ENCODE measurements at places on chromosomes 2 and 18.

DNA sequence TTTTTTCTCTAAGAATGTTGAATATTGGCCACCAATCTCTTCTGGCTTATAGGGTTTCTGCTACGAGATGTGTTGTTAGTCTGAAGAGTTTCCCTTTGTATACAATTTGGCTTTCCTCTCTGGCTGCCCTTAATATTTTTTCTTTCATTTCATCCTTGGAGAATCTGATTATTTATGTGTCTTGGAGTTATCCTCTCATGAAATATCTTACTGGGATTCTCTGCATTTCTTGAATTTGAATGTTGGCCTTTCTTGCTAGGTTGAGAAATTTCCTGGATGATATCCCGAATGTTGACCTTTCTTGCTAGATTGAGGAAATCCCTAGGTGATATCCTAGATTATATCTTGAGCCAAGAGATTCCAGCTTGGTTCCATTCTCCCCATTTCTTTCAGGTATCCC is 125.6 kb downstream of the SLC5A7 start:
- DNase-seq = no peak

DNA sequence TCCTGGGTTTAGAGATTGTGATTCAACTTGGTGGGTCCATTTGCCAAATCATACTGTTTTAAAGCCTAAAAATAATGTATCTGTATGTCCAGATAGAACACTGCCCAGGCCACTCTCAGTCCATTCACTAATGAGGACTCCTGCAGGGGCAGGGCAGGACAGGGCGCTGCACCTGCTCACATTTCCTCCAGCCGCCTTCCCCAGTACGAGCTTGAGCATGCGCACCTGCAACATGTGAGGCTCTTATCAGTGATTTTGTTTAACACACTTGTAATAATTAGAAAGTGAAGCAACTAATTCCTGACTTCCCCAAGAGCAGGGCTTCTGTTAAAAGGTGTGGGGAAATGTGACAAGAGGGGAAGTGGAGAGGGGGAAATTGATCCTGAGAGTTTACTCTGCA is 89.7 kb downstream of the AFF3 start:
- DNase-seq = no peak

DNA sequence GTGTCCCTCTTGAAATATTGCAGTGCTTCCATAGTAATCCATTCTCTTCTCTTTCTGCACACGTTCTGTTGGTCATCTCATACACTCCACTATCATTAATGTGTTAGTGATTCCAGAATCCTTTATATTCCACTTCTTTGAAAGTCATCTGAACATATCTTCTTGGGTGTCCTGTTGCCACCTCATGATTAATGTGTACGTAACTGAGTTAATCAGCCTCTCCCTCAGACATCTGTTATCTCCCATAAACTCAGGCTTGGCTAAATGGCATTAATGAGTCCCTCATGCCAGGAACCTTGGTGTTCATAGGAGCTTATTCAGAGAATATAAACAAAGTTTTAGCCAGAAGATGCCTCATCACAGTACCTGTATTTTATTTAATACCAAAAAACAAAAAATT is 126.4 kb downstream of the NCOA1 start:
- DNase-seq = no peak

GRCh38 chr2:112142525-112143078 is 4.4 kb downstream of the FBLN7 start:
- DNase-seq = no peak

GRCh38 chr2:231717281-231718171 is 9.2 kb downstream of the PTMA start:
- DNase-seq = no peak

DNA sequence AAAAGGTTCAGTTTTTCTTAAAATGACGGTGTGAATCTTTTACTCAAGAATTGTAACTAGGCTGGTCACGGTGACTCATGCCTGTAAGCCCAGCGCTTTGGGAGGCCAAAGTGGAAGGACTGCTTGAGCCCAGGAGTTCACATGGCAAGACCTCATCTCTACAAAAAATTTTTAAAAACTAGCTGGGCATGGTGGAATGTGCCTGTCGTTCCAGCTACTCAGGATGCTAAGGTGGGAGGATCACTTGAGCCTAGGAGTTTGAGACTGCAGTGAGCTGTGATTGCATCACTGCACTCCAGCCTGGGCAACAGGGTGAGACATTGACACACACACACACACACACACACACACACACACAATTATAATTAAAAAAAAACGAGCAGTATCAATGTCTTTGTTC is 369.8 kb downstream of the DPP10 start:
- no peak for DNase-seq

DNA sequence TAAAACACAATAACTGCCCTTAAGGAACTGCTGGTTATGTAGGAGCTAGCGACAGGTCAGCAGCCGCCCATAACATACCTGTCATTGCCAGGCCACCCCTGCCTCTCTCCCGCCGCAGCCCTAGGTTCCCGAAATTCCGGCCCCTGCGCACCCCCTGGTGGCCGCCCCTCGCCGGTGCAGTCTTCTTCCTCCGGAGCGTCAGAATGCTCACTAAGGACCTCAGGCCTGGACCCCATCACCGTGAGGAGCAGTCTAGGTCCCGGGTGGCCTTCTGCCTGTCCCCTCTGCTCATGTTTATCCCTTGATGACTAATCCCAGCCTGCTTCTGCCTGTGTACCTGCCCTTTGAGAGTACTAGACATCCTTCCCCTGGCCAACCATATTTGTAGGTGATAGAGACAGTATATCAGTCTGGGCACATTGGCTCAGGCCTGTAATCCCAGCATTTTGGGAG is 115.7 kb upstream of the SLC1A4 start:
- peak; percentile 75 for DNase-seq

DNA sequence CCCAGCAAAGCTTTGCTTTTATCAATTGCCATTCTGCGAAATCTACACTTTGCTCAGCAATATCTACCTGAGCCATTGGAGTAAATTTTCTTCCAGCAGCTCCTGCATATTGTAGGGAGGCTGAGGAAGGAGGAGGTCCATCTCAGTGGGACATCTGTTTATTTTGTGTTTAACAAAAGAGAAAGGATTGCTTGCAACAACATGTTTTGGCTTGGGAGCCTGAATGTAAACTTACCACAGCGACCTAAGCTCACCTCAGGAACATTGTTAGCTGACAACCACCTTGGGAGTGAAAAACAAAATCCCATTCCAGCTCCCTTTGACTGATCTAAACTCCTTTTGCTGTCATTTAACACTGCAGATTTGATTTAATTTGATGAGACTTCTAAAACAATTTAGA is 356.1 kb downstream of the SS18 start:
- DNase-seq = no peak

- no peak for DNase-seq
These were observed 93.6 kb downstream of the RAPGEF4 start for GRCh38 chr2:172829229-172829628.

- DNase-seq = no peak
These were observed 90.1 kb upstream of the SMAD2 start for GRCh38 chr18:48020337-48021250.

GRCh38 chr18:24988253-24988840 is 363.6 kb downstream of the ZNF521 start:
- no peak for DNase-seq

DNA sequence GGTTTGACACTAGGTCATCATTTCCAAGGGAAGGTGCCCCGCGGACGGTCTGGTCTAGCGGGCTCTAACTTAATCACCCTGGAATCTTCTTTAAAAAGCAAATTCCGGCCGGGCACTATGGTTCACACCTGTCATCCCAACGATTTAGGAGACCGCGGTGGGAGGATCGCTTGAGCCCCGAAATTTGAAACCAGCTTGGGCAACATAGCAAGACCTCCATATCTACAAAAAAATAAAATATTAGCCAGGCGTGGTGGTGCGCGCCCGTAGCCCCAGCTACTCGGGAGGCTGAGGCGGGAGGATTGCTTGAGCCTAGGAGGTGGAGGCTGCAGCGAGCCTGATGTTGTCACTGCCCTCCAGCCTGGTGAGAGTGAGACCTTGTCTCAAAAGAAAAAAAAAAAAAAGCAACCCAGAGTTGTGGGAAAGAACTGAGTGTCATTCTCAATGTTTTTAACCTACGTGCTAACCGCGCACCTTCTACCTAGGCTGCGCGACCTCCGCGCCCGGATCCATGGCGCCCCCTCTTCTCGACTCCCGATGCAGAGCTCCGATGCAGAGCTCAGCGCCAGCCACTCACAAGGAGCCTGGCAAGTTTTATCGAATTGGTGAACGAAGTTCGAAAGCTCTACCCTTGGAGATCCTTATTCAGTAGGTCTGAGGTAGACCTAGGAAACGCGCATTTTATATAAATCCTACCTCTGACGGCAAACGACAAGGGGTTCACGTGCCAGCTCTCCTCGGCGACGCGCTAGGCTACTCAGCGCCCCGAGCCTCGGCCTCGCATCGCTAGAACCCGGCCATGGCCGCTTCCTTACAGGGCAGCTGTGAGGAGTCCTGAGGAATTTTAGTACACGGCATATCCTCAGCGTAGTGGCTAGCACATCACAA is 888 bp upstream of the TWSG1 start:
- DNase-seq = no peak

DNA sequence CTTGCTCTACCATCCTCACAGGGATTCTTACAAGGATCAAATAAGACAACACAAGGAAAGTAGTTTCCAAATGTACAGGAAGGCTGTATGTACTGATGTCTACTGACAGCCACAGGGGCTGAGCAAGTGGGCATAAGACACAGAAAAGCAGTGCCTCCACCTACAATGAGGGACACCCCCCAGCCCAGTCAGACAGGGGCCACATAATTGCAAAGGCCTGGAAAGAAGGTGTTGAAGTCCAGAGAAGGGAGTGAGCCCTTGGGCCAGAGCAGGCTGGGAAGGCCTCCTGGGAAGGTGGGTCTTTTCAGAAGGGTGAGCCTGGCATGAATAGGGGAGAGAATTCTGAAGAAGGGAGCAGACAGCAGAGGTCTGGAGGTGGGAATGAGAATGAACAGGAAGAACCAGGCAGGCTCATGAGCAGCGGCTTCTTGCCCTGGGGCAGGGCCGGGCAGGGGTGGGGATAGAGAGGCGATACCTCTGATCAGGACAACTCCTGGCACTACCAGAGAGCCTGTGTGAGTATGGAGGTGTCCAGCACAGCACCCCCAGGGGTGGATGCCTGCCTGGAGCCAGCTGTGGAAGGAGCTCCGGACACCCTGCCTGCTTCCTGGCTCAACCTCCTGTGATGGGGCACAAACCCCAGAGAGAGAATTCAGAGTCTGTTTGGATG is 30.1 kb downstream of the HS1BP3 start:
- no peak for DNase-seq

DNA sequence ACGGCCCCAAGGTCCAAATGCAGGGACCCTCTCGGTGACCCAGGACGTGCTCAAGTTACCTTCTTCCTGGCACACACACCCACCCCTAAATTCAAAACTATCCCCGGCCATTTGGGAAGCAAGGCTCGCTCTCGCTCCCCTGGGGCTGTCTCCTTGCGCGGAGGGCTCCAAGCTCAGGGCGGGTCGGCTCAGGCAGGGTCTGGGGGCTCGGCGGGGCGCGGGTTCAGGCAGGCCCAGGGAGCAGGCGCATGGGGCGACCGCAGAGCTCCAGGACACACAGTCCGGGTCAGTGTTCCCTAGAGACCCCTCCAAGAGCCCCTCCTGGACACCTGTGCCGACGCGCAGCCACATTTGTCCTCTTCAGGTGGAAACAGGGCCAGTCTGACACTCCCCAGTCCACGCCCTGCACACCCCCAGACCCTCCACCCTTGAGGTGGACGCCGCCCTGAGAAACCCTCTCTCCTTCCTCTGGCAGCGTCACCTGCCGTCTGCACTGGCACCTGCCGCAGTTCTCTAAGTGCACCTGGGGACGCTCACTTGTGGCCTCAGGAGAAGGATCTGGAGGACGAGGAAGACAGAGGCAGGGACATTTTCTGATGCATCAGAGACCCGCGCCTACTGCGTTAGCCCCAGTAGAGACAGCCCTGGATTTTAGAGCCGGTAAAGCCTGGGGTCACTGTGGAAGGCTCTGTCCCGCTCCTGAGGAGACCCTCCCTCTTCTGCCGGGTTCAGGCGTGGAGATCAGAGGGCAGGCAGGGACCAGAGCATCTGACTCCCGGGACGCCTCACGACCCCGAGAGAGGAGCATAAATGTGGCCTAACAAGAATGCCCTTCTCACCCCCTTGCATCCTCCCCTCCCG is 138.8 kb downstream of the TWIST2 start:
- no peak for DNase-seq

GRCh38 chr2:121171625-121172119 is 113.3 kb downstream of the TFCP2L1 start:
- DNase-seq = no peak

DNA sequence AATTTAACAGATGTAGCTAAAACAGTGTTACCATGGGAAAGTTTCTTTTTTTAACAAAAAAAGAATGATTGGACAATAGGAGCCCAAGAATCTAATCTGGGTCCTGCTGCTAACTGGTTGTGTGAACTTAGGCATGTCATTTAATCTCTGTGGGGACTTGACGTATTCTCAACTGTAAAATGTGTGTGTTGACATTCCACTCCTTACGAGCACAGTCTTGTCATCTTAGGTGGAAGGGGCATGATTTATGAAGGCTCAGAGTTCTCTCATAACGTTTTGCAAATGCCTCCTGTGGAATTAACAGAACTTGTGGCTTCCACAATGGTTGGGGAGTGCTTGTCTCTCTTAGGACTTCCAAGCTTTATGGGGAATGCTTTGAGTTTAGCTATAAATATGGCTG is 125.9 kb upstream of the SATB2 start:
- DNase-seq = no peak

- no peak for DNase-seq
These were observed 476.8 kb upstream of the CELF4 start for GRCh38 chr18:38042211-38042890.

DNA sequence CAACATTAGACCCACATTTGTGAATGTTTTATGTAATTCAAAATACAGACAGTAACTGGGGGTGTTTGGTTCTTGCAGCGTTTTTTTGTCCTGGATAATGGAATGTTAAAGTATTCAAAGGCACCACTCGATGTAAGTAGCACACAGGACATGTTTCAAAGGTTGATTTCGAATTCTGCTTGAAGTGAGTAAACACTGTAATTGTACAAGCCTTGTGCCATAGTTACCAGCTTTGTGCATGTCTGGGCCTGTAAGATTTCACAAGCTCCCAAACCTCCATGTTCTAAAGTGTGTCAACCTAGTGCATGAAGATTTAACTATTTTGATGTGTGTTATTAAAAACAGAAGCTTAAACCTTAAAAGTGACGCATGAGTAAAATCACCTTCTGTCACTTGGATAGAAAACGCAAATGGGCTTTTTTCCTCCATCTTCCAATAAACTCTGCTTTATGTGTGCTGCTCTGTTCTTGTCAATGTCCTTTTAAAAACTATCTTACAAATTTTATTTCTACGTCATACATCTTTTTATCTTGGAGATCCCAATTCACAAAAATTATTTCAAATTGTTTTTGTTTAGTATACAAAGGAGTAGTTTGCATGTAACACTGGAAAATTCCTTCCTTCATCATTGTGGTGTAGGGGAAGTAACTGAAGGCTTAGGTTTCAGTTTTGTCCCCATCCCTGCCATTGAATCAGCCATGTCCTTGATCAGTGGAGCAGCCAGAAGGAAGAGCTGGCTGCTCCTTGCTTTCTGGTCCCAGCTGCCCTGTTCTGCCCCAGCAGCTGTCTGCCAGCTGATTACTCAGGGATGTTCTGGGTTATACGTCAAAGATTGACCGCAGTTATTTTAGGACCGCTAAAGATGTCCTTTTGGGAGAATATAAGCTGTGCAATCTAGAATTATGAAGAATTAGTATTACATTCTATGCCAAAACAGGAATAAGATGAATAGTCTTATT is 119.2 kb downstream of the PRKRA start:
- no peak for DNase-seq

- no peak for DNase-seq
These were observed 4.9 kb downstream of the TUBB6 start for GRCh38 chr18:12312976-12313375.

Measured in stimulated activated CD4-positive, alpha-beta T cell treated with anti-CD3 and anti-CD28 coated beads, Interleukin-15, amount 100 ng/mL, for 1 hour (primary cell).